T follicular helper cell (primary cell): ENCODE measurements at places on chromosomes 4 and X.
A peak's percentile ranks its signal among the peaks of the same experiment; 100 is the strongest.

DNA sequence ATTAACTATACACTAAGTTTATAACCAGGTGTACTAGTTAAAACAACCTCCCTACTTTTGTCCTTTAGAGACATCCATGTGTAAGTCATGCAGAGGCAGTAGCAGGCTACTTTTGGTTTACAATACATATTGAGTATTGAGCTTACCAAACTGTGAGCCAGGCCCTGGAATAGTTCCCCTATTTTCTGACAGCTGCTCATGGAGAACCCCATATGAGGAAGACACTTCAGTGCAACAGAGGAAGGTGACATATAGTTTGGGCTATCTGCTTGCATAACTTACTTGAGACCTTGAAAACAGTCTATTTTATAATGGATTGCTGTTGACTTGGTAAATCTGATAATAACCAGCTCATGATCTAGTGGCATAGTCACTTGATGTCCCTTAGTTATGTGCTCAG lies 190.5 kb downstream of the SH3BGRL start:
- DNase-seq: no peak

DNA sequence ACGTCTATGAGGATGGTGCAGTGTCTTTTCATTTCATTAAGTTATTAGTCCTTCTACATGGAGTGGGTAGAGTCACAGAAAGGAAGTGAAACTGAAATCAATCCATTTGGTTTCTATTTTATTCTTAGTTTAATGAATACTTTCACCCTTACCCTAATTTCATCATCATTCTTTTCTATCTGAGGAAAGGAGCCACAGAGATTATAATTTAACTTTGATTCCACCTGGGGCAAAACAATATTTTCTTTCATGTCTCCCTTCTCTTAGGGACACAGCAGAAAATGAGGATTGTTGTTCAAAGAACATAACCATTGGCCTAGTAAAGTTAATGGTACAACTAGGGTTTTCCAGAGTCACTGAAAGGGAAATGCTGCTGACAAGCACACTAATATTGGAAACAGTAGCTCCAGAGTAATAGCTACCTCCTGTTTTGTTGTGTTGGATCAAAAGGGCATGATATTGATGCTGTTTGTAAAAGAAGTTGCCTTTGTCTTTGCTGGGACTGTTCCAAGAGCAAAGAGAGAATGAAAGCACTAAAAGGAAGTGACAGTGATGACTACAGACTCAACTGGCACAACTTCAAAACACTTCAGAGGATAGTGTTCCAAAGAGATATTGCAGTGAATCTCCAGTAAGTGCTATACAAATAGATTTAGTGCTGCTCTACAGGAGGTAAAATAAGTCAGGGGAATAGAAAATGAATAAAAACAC lies 247.1 kb upstream of the PITX2 start:
- no peak for DNase-seq

- DNase-seq: no peak
Measured at GRCh38 chr4:153643406-153644383, 40.4 kb upstream of the TLR2 start.

- DNase-seq: no peak
Measured at GRCh38 chrX:118249146-118249545, 96.8 kb upstream of the WDR44 start.

GRCh38 chr4:119135721-119136121 lies at the start of gene MYOZ2:
Gene MYOZ2 (plus strand): TSS chr4:119135832. CDS start chr4:119136526, 694 bp downstream.
- no peak for DNase-seq

DNA sequence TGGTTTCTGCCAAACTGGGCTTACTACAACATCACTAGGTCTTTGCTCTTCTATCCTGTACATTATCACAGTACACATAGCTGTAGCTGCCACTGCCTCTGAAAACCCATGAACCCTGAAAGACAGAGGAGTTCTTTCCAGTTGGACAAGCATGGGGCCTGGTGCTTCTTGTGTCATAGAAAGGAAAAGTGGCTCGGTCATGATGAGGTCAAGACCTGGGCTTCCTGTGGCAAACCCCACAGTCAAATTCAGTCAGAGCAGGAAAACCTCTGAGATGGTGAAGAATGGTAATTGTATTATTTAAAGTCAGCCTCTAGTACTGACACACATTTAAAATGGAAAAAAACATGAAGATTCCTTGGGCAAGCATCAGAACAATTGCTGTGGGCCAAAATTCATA lies 133.3 kb upstream of the PRPS2 start:
- no peak for DNase-seq

DNA sequence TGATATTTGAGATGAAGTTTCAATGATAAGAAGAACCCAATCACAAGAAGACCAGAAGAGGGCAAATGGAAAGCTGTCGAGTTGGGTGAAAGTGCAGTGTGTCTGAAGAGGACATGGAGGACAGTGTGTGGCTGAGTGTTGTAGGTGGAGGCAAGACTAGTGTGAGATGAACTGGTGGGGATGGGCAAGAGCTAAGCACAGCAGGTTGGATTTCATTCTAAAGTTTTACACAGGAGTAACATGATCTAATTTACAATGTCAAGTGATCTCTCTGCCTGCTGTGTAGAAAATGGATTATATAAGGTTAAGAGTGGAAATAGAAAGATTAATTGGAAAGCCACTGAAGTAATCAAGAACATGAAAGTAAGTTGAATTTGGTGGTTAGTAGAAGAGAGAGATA lies 208.6 kb upstream of the ETNPPL start:
- no peak for DNase-seq

GRCh38 chr4:171334549-171334948 lies 478.7 kb upstream of the GALNTL6 start:
- DNase-seq: no peak

DNA sequence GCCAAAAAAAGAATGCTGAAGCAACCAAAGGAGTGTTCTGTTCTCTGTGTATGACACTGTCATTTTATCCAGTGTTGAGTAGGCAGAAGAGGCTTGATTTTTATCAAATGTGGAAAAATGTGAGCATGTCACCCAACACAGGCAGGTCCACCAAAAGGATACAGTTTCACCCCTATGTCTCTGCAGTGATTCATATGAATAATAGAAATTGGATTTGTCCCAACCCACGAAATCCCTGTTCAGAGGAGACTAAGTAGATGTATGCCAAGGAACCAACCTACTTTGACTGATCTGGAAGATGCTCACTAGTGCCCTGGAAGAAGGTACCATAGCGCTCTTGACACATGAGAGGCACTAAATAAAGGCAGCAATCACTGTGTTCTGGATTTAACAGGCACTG lies 72.5 kb downstream of the FGF13 start:
- no peak for DNase-seq

DNA sequence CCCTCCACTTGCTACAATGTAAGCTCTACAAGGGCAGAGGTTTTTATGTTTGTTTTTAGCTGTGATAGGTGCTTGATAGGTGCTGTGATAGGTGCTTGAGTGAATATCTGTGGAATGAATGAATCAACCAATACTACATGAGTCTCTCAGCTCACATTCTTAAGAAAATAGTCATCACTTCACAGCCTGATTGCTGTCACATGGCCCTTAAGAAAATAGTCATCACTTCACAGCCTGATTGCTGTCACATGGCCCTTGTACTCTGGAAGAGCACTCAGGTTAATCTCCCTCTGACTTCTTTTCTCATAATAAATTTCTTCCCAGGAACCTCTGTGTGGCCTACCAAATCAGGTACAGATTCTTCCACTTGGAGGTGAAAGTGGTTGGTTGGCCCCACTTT lies 335.2 kb downstream of the TENM3 start:
- no peak for DNase-seq

- no peak for DNase-seq
Measured at GRCh38 chr4:88275949-88276515, 8.3 kb downstream of the PPM1K start.

GRCh38 chr4:95957054-95957453 lies 117.2 kb downstream of the PDHA2 start:
- no peak for DNase-seq

GRCh38 chr4:36757580-36758311 lies 476.3 kb downstream of the DTHD1 start:
- no peak for DNase-seq

DNA sequence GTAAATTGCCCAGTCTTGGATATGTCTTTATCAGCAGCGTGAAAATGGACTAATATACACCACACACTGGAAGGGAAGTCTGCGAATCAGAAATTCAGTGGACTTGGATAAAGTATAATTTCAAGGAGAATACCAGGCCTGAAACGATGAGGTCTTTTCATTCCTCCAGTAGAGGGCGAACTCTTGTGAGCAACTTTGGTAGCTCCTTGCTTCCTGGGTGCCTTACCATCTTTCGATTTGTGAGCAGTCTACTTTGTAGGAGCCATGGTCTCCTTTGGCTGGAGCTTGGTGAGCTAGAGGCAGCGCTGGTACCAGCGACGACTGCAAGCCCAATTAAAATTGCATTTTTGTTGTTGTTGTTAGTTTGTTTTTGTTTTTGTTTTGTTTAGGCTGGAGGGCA lies 791.9 kb downstream of the FAT4 start:
- no peak for DNase-seq

DNA sequence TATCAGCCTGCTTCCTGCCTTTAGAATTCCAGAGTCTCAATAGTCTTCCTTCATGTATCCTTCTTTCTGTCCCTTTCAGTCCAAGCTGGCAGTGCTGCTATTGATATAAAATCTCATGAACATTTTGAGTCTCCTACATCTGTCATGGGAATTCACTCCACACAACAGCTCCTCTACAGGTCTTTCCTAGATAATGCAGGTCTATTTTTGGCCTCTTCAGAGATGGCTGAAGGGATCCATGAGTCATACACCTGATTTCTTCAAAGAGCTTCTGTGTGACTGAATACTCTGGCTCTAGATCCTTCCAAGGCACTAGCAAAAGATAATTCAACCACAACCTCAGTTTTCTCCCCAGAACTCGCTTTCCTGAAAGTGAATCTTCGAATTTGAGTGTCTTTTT lies 115.4 kb downstream of the STPG2 start:
- no peak for DNase-seq

- peak; percentile 43 for DNase-seq
Measured at GRCh38 chrX:10106806-10107205, 50.0 kb upstream of the CLCN4 start.

GRCh38 chr4:122469457-122469856 lies 12.9 kb upstream of the IL2 start:
- no peak for DNase-seq

GRCh38 chr4:107863850-107864371 lies 39.2 kb downstream of the SGMS2 start:
- DNase-seq: no peak

- no peak for DNase-seq
Measured at GRCh38 chr4:48187813-48188212, 53.8 kb upstream of the TXK start.

DNA sequence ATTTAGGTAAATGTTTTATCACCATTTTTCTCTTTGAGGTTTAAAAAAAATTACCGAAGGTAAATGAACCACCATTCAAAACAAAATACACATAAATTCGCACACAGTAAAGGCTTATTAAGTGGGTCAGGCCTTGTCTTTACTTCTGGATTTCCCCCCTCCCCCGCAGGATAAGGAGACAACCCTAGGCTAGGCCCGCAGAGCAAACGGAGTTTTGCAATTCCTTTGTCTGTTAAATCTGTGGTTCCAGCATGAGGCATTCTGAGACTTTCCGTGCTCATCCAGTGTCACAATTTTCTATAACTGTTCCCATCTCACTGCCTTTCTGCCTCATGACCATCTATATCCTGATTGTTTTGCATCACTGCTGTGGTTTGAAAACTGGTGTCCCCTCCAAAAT lies 307.4 kb downstream of the DCHS2 start:
- DNase-seq: no peak
